Calu3 (cell line): ENCODE measurements at places on chromosomes 3 and 15.
A peak's percentile ranks its signal among the peaks of the same experiment; 100 is the strongest.

DNA sequence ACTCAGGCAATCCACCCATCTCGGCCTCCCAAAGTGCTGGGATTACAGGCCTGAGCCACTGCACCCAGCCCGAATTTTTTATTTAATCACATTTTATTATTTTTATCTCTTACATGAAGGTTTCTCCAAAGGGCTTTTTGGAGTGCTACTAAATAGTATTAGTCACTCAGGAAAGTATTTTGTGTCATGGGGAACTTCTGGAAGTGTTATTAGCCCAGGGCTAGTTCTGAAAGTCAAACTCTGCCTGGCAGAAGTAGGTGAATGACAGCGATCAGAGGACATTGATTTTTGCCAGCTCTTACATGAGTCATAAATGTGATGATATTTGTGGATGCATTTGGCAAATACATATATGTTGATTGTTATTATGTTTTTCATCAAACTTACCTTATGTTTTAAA is 48.7 kb downstream of the ZPLD1 start:
- no peak for DNase-seq

GRCh38 chr15:76180321-76180720 is 120.5 kb downstream of the TMEM266 start:
- DNase-seq: no peak

DNA sequence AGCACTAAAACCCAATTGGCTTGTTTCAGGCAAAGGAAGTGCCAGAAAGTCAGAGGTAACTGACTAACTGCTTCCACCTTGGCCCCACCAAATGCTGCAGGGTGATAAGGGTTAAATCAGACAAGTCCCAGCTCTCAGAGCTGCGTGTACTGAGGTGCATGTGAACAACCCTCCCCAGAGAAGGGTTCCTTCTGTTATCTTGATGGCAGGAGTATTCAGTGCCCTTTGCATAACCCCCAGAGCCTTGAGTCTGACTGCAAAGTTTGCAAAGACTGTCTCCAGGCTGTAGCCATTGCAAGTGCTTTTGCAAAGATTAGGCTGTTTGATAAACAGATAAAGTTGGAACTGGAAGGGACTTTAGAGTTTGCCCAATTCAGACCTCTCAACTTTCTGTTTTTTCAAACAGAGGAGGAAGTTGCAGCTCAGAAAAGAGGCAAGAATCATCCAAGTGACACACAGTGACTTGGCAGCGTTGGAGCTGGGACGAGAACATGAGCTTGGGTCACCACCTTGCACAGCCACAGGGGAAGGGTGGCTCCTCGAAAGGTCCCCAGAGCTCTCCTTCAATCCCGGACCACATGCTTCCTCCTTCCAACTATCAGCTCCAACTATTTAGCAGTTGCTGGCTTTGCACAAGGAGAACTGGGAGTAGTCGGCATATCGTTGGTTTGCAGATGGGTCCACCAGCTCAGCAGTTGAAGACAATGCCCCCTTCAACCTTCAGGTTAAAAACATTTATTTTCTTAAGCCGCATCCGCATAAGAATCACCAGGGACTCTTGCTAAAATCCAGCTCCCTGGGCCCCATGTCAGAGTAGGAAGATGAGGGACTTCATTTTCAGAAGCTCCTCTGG is 224.8 kb upstream of the HES1 start:
- DNase-seq: no peak

- peak; percentile 14 for DNase-seq
Observed at GRCh38 chr3:178671791-178672190, 135.6 kb downstream of the KCNMB2 start.

DNA sequence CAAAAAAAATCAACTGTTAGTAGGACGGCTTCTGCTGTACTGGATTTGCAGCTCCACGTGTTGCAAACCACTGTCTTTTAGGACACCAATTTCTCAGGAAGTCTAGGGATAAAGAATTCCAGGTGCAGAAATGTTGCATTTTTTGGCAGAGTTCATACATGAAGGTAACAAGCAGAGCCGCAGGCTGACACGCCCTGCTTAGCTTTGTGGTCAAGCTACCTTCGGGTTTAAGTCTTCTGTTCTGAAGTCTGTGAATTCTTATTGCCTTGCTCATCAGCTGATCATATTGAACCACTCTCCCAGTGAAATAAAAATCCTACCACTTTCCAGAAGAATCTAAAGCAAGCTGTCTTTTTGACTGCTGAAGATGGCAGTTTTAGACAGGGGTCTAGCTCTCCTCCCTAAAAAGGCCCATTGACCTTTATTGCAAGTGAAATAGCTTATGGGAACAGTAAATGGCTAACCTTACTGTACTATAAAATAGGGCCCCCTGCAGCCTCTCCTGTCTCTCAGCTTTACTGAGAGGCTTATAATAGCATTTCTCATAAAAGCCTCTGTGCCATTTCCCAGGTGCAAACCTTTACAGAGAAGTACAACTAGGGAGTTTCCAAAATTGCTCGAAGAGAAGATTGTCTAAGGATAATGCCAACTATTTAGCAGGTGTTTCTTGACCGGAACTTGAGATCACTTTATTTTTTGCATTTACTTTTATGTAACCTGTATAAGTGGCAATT is 262.2 kb upstream of the IL12A start:
- DNase-seq: peak; percentile 54

DNA sequence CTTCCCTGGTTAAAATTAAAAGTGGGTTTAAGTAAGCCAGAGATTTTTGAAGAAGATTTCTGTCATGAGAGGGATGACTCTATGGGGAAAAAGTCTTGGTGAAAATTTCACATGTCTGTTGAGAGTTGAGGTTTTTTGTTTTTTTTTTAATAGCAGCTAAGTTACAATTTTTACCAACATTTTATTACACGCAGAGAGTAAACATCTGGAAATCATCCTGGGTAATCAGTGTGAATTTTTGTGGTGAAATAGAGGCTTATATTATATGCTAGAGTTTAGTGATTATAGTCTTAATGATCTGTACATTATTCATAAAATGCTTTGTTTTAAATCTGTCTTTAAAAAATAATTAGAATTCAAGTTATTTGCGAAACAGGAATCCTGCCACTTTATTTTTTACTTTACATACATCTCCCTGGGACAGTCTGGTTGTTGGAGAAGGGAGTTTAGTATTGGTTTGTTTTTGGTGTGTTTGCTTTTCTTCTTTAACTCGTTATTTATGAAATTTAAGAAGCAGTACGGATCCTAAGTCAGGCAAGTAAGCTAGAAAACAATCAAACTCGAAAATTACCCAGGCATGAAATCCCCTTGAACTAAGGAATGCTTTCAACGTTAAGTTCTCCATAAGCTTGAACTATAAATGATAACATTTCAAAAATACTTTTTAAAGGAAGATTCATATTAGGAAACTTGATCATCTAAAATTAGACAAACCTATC is 143.4 kb upstream of the TSC22D2 start:
- no peak for DNase-seq

GRCh38 chr3:61608711-61609110 is 47.3 kb downstream of the PTPRG start:
- no peak for DNase-seq

DNA sequence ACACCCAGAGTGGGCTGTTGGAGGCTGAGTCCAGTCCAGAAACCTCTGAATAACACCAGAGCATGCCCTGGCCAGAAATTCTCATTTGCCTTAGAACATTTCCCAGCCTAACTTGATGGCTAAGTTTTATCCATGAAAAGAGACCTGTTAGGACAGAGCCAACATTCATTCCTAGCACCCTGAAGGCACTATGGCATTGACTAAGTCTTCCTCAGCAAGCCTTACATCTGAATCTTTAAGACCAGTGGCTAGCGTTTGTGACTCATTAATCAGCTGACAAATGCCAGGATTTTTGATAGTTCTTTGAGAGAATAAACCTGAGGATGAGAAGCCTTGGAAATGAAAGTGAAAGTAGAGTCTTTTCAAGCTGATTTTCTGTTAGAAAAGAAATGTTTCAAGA is 1087.1 kb upstream of the ALCAM start:
- no peak for DNase-seq

DNA sequence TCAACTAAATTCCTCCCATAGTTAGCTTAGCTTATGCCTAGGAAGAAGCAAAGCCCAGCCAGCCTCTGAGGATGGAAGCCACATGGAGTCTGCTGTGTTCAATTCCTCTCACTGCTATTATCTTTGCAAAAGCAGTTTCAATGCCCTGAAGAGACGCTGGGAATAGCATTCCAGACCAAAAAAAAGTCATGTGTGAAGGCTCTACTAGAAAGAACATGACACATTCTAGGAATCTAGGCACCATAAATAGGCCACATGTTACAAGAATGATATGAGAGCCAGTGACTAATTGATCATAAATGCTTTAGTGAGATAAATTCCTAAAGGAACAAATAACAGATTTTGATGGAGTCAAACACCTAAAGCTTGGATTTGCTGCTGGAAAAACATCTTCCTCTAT is 800.8 kb downstream of the TUSC7 start:
- DNase-seq: no peak

- DNase-seq: no peak
Observed at GRCh38 chr3:136883967-136884720, 22.1 kb downstream of the NCK1 start.

DNA sequence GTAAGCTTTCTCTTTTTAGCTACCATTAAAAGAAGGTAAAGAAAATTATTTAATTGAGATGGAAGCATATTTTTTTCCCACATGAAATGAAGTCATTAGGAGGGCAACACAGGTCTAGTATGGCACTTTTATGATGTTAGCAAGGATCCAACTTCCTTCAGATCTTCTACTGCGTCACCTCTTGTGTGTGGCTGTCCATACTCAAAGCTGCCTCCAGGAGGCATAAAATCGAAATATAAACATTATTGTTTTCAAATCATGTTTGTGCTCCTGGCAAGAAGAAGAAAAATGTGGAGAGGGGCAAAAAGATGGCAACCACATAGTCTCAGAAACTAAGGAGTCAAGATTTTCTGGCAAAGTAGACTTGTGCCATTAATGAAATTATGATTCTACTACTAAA is 791.7 kb upstream of the EPHA6 start:
- no peak for DNase-seq

- DNase-seq: no peak
Observed at GRCh38 chr3:25153561-25153960, 274.5 kb upstream of the RARB start.
